ENCODE measurements at places on chromosomes 2 and 18.

GRCh38 chr2:195575016-195575415, 82.0 kb upstream of the SLC39A10 start:
- no peak for DNase-seq

DNA sequence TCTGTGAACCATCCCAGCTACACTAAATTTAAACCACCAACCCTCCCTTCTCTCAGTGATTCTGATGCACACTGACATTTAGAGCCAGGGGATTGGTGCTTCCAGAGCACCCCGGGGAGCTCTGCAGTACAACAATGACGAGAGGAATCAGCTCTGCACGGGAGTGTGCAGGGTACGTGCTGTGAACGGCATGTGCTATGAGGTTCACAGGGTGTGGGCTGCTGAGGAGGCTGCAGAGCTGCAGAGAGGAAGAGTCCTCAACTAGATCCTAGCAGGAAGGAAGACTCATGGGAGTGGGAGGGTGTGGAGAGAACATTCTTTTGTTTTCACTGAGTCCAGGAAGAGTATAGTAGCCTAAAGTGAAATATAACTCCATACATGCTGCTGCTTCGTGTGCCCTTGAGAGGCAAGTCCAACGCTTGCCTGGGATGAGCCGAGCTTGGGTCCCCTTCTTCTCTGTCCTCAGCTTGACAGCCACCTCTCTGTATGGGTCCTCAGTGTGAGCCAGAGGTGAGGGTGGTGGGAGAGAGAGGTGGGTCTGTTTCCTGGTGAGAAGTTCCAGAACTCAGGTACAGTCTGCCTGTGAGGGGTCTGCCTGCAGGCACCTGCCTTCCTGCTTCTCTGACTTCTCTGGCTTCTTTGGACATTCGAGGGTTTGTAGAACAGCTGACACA, 118.8 kb downstream of the CTIF start:
- peak; percentile 69 for DNase-seq

GRCh38 chr2:75246441-75247167, 47.3 kb upstream of the TACR1 start:
- no peak for DNase-seq

DNA sequence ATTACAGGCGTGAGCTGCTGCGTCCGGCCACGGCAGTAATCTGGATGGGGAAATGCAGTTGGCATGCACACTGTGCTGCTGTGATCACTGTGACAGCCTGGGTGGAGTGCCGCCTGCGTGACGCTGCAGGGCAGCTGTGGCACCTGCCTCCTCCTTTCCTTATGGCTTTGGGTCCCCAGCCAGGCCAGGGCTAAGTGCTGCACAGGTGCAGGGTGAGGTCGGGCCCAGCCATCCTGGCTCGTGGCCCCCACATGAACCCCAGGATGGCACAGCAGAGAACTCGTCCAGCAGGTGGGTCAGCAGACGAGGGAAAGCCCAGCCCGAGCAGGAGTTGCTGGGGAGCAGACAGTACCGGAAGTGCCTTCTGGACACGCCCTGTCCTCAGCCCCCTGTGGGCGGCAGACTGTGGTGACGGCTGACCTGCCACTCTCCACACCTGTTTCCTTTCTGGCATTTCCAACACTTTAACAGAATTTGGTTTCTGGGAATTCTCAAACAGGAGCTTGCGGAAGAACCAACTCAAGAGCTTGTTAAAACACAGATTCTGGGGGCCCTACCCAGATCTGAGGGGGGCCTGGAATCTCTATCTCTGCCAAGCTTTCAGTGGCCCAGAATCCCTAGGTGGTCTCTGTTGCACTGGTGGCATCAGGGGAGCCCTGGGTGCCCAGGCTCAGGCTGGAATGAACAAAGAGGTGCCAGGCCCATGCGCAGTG, 16.9 kb downstream of the HS1BP3 start:
- DNase-seq: peak; percentile 12

- DNase-seq: no peak
Measured at GRCh38 chr2:235576337-235576910, 82.6 kb downstream of the AGAP1 start.

- DNase-seq: no peak
Measured at GRCh38 chr2:219071131-219071816, 10.6 kb upstream of the IHH start.

- no peak for DNase-seq
Measured at GRCh38 chr2:94758546-94758945, 112.7 kb upstream of the TEKT4 start.

DNA sequence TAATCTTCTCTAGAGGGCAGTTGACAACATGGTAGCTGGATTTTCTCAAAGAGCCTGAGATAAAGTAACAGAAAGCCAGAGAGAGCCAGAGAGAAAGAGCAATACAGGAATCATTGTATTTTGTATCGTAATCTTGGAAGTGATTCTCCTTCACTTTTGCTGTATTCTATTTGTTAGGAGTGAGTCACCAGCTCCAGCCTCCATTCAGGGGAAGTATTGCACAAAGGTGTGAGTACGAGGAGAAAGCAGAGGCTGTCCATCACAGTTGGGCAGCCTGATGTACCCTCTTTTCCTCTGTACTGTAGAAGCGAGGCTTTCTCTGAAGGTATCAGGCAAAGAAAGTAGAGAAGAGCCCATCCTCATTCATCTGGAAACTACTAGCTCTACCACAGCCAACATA, 176.8 kb downstream of the KCNS3 start:
- DNase-seq: no peak

- DNase-seq: no peak
Measured at GRCh38 chr18:74438091-74438490, 19.0 kb downstream of the DIPK1C start.

- no peak for DNase-seq
Measured at GRCh38 chr18:2302628-2303516, 268.4 kb downstream of the METTL4 start.

DNA sequence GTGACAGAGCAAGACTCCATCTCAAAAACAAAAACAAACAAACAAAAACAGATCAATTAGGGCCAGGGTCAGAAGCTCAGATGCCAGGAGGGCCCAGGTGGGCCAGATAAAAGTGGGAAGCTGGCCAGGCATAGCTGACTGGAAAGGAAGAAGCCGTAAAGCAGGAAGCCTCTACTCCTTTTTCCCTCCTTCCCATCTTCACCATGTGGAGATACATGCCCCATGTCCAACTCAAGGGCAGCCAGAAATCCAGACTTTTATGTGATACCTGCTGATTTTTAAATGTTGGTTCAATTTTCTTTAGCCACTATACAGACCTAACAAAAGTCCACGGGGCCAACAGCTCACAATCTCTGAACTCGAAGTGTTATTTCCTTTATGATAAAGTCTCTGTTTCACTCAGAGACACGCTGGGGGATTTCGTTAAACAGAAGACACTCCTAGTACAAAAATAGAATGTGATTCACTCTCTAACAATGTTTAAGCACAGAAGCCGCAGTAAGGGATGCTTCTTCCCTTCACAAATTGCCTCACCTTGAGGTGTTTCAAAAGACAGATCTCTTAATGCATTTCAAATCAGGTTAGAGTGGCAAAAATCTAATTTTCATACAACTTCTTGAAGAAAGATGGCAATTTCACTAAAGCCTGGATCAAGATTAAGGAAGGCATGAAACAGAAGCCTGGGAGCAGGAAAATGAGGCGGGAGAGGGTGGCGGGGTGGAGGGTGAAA, 14.0 kb downstream of the TMEM247 start:
- no peak for DNase-seq
